ENCODE measurements at places on chromosomes 2 and 18.

- no peak for DNase-seq
Observed at GRCh38 chr18:32777049-32777448, 4.2 kb upstream of the KLHL14 start.

DNA sequence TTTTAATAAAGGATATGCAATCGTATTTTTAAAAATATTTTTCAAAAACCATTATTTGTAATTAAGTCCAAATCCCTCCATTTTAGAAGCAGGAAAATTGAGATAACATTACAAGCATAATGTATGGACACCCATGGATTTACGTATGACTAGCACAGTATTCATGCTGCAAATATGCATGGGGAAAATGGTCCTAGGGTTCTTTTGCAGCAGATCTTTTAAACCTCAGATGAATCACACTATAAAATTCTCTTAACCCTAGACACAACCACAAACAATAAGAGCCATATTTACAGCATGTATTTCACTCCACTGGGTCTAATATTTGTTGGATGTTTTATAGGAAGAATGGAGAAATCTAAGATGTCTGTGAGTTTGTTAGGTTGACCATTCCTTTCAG, 453.4 kb downstream of the TGIF1 start:
- DNase-seq, result no peak

DNA sequence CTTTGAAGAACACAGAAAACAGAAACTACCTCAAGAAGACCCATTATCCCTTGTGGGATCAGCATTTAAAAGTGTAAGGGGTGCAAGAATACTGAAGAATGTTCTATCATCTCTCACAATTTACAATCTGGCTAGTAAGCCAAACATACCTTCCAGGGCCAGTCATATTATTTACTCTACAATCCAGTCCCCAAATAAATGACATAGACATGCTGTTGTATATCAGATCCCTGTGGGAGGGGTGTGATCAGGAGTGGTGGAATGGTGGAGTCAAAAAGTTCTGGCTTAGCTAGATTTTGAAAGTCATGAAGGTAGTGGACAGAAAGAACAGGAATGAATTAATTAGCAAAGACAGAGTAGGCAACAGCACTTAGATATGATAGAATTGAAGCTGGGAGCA, 1.8 kb upstream of the ITPRID2 start:
- no peak for DNase-seq

DNA sequence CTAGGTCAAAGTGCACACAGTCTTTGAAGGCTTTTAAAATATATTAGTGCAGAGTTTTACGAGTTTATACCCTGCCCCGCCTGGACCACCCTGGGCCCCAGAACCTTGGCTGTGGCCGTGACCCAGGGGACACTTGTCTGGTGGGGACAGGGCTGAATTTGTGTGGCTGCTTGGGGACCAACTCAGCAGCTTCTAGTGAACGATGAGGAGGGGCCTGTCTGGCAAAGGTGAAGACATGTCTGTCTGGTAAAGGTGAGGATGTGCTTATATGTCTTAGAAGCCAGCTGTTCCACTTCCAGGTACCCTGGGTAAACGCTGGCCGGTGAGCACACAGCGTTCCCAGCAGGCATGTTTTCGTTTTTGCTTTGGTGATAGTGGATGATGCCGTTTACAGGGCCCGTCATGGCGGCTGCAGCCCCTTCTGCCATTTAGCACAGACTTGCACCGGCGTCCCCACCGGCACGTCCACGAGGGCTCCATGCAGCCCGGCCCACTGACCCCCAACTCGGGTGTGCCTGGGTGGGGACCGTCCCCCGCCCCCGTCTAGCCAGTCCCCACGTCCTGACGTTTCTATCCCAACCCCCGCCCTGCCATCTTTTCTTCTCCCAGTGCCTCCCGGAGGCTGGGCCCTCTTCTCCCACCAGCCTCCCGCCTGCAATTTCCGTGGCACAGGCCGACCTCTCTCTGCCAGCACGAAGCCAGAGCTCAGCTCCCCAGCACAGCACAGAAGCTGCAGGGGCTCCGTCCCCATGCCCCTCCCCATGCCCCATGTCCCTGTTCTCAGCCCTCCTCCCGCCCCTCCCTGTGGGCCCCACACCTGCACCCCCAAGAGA, 67.8 kb downstream of the SLC66A2 start:
- no peak for DNase-seq

GRCh38 chr18:37659906-37660305, 94.3 kb upstream of the CELF4 start:
- no peak for DNase-seq

DNA sequence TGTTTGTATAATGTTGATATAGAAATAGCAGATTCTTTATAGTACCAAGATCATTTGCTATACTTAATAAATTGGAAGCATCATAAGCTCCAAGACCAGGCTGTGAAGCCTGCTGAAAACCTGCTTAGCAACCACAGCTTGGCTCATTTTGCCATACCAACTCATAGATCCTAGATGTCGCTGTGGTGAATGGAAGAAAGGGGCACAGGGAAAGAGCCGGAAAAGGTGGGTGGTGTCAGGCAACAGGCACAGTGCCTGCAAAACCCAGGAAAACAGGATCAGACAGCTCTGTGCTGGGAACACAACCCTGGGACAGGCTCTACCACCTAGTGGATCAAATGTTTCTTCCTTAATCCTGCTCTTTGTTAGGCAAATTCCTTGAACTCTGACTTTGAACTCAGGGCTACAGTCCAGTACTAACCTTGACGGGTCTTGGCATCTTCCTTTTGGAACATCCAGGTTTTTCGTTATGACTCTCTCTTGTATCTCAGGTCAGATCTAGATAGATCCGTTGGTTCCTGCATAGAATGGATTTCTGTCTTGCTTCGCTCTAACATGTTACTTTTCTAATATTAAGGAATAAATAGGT, 31.6 kb downstream of the TWSG1 start:
- DNase-seq, result no peak

DNA sequence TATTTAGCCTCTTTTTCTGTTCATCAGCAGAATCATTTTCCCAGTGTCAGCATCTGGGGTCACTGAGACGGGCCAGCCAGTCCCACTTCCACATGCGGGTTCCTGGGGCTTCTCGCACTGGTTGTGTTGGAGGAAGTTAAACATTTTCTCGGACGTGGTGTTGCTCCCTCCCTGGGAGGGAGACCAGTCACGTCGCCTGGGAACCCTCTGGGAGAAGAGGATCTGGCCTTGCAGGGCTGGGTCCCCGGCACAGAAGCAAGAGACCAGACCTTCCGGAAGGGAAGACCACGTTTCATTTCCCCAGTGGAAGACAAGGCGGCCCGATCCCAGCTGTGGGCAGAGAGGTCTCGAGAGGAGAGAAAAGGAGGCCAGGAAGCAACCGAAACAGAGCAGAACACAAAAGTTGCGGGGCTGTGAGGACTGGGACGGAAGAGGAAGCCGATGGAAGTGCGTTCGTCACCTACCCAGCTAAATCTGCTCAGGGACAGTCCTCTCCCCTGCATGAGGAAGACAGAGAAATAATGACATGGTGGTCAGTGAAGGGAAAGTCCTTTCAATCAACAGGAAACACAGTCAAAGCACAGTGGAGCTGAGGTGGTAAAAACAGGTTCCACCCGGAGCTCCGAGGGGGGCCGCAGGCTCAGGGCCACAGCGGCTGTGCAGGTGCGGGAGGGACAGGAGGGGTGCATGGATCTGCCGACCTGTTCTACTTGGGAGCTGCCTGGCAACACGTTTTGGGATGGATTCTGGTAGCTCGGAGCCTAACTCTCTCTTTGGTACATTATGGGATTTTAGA, 144.4 kb downstream of the MBP start:
- DNase-seq, result peak; percentile 45

- DNase-seq, result no peak
Observed at GRCh38 chr2:215684448-215685237, 248.8 kb upstream of the FN1 start.

- no peak for DNase-seq
Observed at GRCh38 chr2:167509586-167509985, 621.3 kb downstream of the XIRP2 start.

DNA sequence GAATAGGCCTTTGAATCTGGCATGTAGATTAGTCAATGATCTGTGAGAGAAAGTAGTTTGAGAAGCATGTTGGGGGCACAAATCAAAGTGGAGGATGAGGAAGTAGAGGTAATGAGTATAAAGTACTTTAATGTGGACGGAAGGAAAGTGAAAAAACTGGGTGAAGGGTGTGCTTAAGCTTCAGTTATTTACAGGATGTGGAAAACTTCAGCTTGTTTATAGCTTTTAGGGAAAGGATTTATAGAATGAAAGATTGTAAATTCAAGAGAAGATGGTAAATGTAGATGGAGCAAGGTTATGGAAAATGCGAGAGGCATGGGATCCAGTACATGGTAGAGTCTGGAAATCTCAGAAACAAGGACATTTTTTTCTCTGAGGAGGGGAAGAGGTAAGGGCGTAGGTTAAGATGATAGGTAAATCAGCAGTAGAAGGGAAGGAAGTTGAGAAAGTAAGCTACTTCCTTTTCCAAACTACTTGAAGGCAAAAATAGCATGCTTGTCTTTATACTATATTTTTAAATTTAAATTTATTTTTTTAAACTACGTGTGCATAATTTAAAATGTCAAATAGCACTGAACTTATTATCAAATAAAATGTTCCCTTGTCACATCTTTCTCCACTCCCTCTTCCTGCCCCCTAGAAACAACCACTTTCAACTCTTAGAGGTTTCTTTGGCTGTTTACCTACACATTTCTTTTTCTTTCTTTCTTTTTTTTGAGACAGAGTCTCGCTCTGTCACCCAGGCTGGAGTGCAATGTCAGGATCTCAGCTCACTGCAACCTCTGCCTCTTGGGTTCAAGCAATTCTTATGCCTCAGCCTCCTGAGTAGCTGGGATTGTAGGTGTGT, 8.5 kb downstream of the FAM117B start:
- no peak for DNase-seq

DNA sequence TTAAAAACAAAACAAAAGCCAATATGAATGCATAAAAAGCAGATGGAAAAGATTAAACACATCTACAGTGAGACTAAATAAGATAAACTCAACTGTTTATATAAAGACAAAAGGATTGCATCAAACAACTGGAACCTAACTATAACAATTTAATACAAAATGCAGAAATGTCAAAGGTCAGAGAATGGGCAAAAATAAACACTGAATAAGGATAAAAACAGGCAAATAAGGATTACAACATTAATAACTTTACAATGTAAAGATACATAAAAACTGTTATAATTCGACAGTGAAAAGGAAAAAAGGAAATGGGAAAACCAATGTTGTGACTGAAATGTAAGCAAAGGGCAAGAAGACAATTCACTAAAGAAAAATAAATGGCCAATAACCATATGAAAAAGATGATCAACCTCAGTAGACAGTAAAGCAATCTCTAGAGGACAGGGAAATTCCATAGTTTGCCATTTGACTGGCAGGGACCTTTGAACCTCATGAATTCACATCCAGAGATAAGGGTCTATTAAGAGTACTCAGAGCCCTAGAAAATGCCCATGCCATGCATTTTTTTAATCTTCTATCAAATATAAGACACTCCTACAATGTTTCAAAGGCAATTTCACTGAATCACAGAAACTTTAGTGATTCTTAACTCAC, 83.7 kb downstream of the TMEM131 start:
- peak; percentile 28 for DNase-seq

- DNase-seq, result no peak
Observed at GRCh38 chr2:234673501-234673900, 176.6 kb upstream of the ARL4C start.

DNA sequence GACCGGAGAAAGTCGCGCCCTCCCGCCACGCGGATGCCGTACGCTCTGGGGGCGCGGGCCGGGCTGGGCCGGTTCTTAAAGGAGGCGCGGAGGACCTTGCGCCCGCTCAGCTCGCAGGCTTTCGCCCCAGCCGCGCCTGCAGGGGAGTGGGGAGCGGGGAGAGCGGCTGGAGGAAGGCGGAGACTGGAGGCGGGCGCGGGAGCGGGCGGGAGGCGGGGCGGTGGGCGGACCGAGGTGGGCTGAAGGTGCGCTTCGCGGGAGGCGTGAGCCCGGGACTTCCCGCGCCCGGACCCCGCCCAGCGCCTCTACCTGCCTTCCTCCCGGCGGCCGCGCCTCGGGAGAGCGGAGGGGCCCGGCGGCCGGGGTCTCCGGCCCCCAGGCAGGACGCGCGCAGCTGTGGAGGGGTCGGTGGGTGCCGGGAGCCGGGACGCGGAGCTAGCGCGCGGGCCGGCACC, at the start of gene ADRA2B:
TSS of gene ADRA2B (minus strand) at position 148 of the 455 bp plus-strand sequence. CDS start 422 bp downstream, outside the sequence.
- no peak for DNase-seq

DNA sequence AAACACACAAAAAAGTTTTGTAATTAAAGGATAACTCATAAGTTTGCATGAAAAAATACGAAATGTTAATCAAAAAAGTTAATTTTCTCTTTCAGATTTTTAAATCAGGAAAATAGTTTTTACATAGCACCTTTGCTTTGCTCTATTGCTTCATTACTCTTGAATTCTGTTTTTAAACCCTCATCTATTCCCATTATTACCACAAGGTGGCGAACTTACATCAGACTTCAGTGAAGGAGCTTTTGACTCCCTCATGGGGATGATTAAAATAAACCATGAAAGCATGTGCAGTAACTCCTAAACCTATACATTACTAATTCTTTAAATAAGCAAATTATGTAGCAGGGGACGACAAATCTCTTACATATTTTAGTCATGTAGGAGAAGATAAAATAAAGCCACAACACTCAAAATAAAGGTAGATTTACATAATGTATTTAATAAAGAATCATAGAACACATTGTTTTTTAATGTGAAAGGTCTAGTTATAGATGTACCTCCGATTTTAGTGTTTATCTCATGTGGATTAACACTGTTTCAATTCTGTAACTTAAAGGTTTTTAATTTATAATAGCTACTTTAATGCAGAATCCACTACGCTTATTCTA, 105.2 kb downstream of the NETO1 start:
- DNase-seq, result peak; percentile 74

- no peak for DNase-seq
Observed at GRCh38 chr2:217527590-217528202, 475.1 kb downstream of the TNS1 start.

DNA sequence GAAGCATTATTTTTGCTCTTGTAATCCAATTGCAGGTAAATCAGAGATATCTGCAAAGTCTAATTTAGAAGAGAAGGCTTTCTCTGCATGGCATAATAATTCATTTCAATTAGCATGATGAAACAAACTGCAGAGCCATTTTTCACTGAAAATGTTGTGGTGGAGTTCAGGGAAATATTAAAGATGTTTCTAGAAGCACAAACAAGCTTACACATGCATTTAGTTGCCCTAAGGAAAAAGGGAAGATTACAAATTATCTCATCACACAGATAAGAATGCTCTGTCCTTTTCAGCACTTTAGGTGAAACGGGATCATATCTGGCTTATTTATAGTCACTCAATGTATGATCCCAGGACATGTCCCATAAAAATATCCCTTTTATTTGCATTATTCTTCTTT, 252.1 kb upstream of the TANK start:
- no peak for DNase-seq

GRCh38 chr2:213429516-213429915, 145.3 kb downstream of the SPAG16 start:
- no peak for DNase-seq

- no peak for DNase-seq
Observed at GRCh38 chr2:136628490-136628889, 136.9 kb upstream of the THSD7B start.

GRCh38 chr2:229173825-229174359, 97.2 kb downstream of the PID1 start:
- DNase-seq, result no peak

DNA sequence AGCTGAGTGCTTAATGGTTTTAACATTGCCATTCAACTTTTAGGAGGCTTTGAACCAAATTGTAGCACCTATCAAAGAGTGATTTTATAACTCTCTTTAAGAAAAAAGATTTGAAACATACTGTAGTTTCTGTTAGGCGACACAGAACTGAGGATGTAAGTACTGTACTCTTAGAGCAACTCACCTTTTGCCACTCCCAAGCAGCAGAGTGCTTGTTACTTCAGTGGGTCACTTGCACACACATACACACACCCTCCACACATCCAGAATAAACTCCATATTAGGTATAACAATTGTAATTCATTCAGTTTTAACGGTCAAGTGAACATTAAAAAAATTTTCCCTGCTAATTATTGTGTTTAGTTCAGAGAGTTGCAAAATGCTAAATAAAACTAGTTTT, 118.3 kb downstream of the CAMKMT start:
- no peak for DNase-seq

Data from inflammatory macrophage treated with lipopolysaccharide for 1 hour (primary cell).